Skeletal muscle tissue (tissue), 5 donors: ENCODE measurements at places on chromosomes 12 and 14. TPM values are rescaled to one million over a fixed set of nuclear protein-coding genes. Genes with fewer than 3 reads are reported as not detected.

Gene SMIM41
- total RNA-seq: not detected

Gene ATP2A2
- 515 TPM for total RNA-seq

Gene DEPDC4
- 1.0 TPM for total RNA-seq

Gene RITA1
- total RNA-seq: 10.4 TPM

Gene UNC79
- under 0.01 TPM for total RNA-seq

Gene PTHLH
- total RNA-seq: 0.52 TPM

Gene CCDC184
- total RNA-seq: 0.52 TPM

Gene AQP6
- total RNA-seq: 0.52 TPM

Gene CIROP
- total RNA-seq: not detected

Gene SYNE3
- 21.4 TPM for total RNA-seq

Gene HOXC11
- total RNA-seq: 0.52 TPM

Gene ACOT6
- not detected for total RNA-seq

Gene IFI27
- 1.6 TPM for total RNA-seq

Gene FLVCR2
- 7.3 TPM for total RNA-seq

Gene PPM1H
- 4.2 TPM for total RNA-seq

Gene B4GALNT1
- total RNA-seq: 3.1 TPM

Gene CDCA4
- total RNA-seq: 15.1 TPM

Gene DHRS2
- not detected for total RNA-seq

Gene POTEM
- total RNA-seq: not detected

Gene KLRD1
- total RNA-seq: 0.52 TPM

Gene KRT75
- total RNA-seq: not detected

Gene NANOG
- total RNA-seq: 0.52 TPM

Gene SDR9C7
- total RNA-seq: not detected

Gene MMP14
- 96.0 TPM for total RNA-seq

Gene RBMS2
- total RNA-seq: 12.5 TPM

Gene RTN1
- 2.6 TPM for total RNA-seq

Gene KRT6A
- total RNA-seq: 1.6 TPM

Gene FAM186B
- not detected for total RNA-seq

Gene CLEC4E
- not detected for total RNA-seq

Gene SRRM4
- total RNA-seq: under 0.01 TPM

Gene PRH2
- not detected for total RNA-seq

Gene TAS2R9
- total RNA-seq: 0.52 TPM

Gene CELA1
- total RNA-seq: not detected

Gene PIWIL1
- not detected for total RNA-seq

Gene KDM2B
- 28.7 TPM for total RNA-seq

Gene EXOC3L4
- total RNA-seq: 0.52 TPM

Gene P3H3
- 19.8 TPM for total RNA-seq

Gene MLEC
- 50.6 TPM for total RNA-seq
